Effector CD4-positive, alpha-beta T cell (primary cell): ENCODE measurements at places on chromosomes 12 and 14.

DNA sequence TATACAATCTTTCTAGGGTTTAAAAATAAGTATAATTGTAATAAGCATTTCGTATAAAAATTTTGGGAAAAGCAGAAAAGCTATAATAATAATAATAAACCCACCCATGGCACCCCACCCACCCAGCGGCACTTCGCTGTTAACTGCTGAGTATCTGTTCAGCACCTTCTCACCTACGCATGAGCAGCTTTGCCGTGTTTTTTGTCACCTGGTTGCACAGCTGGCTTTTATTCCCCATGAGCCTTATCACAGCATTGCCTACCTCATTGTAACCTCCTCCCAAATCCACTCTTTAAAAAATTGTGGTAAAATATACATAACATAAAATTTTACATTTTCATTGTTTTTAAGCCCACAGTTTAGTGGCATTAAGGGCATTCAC, 34.7 kb downstream of the CYP46A1 start:
- no peak for DNase-seq

GRCh38 chr12:89453121-89453978, 71.2 kb downstream of the GALNT4 start:
- no peak for DNase-seq

- no peak for DNase-seq
These were observed 142.3 kb upstream of the ARHGAP5 start for GRCh38 chr14:31934767-31935266.

GRCh38 chr12:73321776-73322175, 1049.6 kb downstream of the TRHDE start:
- DNase-seq = no peak

- DNase-seq = no peak
These were observed 1.4 kb upstream of the FOXN3 start for GRCh38 chr14:89418452-89418851.

DNA sequence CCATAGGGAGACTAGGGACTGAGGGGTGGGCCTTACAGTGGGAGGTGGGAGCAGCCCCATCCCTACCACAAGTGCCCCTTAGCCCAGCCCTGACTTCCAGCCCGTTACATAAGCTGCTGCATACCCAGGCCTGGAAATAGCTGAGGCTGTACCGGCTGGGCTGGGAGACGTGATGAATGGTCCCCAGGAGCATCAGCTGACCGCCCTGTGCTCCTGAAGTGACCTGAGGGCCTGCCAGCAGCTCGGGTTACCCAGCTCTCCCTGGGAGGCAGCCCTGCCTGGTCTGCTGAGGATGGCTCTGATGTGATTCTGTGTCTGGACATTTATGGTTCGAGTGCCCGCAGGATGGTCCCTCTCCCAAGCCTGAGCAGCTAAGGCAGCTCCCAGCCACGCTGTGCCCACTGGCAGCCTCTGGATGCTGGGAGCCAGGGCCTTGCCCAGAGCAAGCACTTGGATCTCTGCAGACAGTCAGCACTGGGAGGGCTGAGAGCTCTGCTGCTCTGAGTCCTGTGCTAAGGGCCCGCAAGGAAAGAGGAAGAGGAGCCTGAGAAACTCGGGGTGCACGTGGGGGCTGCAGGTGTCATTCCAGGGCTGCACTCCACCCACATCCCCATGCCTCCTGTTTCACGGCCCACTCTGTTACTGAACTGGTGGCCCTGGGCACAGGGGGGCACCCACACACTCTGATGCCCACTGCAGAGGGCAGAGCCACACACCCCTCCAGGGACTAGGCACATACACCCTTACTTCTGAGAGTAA, 20.5 kb downstream of the TAMALIN start:
- DNase-seq = no peak

- no peak for DNase-seq
These were observed 77.2 kb upstream of the DUSP6 start for GRCh38 chr12:89429528-89429927.

- DNase-seq = peak; percentile 68
These were observed 10.8 kb downstream of the SUOX start for GRCh38 chr12:56007564-56008559.

DNA sequence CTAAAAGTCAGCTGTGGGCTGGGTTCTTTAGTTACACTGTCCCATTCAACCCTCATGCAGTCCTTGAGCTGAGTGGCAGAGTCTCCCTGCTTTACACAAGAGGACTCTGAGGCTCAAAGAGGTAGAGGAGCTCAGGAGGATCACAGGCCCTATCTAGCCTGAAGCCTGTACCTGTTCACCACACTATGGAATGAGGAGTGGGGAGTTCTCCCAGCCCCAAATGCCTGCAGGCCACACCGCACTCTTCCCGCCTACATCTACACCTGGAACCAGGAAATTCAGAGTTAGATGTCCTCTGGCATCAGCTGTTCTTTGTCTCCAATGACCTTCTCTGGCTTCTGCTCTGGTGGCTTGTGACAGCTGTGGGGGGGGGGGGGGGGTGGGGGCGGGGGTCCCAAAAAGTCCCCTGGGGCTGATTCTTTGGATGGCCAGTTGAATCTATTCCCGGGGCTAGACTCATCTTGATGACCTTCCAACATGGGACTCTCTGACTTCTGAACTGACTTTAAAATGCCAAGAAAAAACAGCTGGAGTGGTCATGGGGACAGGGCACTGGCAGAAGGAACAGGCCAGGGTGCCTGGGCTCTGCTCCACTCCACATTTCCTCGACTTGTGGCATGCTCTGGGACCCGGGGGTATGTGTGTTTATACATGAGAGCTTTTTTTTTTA, 30.6 kb downstream of the RIN3 start:
- DNase-seq = no peak

- DNase-seq = no peak
These were observed 300.7 kb downstream of the ETNK1 start for GRCh38 chr12:22925623-22926022.

DNA sequence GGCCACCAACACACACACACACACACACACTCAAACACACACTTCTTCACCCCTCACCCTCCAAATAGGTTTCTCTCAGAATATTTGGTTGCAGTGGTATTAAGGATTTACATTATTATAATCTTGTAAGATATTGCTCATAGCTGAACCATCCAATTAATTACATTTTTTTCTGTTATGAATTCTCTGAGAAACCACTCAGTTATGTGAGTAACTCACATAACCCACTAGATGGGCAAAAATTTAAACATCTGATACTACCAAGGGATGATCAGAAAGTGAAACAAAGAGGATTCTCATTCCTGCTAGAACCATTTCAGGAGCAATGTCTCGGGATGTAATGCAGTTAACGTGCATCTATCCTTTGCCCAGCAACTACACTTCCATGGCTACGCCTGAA, 31.6 kb downstream of the TMTC1 start:
- DNase-seq = no peak

DNA sequence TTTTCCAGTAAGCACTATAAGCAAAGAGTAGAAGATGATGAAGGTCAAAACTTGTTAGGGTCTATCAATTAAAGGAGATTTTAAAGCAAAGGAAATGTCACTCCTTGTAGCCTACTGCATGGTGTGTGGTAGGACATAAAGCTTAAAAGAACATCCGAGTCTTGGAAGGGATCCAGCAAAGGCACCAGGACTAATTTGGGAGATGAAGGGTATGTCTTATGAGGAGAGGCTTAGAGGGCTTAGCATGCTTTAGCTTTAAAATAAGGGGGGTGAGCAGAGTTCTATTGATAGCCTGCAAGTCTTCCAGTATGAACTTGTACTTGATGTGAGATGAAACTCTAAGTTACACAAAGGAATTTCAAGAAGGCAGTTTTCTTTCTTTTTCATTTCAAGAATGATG, 11.8 kb upstream of the MYBPC1 start:
- DNase-seq = no peak

DNA sequence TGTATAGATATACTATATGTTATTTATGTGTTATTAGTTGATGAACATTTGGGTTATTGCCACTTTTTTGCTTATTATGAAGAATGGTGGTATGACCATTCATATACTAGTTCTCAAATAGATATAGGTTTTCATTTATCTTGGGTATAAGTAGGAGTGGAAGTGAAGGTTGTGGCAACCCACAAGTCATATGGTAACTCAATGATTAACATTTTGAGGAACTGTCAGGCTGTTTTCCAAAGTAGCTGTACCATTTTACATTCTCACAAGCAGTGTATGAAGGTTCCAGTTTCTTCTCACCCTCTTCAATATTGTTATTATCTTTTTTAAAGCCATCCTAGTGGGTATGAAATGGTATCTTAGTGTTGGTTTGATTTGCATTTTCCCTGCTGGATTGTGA, 19.0 kb upstream of the MSRB3 start:
- no peak for DNase-seq

DNA sequence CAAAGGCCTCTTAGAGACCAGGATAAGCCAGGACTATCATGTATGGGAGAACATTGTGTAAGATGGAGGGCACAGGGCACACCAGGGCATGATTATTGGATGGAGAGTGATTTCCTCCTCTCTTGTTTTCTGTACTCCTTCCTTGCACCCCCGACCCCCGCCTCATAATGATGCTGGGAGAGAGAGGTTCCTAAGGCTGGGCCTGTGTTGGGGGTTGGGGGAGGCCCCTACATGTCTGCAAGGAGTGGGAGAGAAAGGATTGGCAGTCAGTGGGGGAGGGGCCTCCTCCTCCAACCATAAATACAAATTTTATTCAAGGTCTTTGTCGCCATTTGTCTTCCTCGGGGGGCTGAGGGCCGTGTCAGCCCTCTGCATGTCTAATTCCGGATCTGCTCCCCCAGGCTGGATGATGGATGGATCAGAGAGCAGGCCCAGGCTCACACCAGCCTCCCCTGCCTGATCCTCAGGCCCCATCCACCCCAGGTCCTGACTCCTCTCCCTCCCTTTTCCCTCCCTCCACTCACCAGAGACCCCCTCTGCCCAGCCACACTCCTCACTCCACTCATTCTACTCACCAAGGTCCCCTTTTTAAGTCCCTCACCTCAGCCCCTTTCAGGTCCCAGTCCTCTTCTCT, 2.0 kb upstream of the C1QL4 start:
- DNase-seq = no peak

DNA sequence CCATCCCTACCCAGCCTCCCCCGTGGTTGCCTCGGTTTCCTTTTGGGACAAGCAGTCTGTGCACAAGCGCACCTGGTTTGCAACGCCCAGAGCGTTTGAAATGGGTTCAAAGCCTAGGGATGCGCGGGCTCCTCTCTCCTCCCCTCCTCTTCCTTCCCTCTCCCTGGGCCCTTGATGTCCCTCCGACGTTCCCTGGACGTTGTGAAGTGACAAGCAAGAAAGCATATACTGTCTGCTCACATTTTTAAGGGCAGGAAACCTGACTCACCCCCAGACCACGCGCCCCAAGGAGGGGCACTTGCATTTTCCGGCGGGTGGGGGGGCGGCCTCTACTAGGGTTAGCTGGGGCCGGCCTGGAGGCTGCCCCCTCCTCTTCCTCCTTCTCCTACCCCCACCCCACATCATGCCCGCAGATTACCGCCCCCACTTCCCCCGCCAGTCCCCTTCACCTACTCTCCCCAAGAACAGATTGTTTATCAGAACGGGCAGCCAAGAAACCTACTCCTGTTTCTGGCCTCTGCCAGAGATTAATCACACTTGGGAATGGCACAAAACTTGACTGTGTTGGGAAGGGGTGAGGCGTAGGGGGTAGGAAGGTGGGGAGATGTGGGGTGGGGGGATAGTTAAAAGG, 9.5 kb upstream of the IRF2BPL start:
- DNase-seq = peak; percentile 51

DNA sequence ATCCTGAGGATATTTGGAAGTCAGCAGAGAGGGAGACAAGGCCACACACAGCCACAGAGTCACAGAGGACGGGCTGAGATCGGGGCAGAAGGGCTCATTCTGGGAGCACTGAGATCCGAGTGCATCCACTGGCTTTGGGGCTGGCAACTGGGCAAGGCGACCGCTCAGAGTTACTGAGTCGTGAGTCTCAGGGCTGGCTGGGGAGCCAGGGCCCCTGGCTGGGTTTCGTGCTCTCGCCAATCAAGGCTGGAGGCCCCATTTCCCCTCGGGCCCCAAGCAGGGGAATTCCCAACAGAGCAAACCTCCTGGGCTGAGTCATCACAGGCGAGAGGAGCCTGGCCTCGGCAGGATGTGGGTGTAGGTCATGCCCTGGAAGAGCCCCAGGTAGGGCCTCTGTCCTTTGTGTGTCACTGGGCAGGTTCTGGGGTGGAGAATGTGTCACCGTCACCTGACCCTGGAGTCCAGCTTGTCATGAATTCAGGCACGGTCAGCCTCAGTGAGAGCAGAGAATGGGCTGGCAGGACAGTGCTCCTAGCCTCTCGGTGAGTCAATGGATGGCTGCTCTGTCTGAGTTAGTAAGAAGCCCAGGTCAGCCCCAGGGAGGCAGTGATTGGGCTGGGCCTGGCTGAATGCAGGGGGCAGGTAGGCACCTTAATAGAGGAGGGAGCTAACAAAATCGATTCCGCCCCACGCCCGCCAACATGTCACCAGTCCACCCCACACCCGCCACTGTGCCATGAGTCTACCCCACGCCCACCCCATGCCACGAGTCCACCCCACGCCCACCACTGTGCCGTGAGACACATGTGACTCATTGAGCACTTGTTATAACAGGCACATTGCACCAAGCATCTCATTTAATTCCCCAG, 16.9 kb downstream of the ASB2 start:
- DNase-seq = peak; percentile 88

- DNase-seq = no peak
These were observed 15.0 kb downstream of the BAG5 start for GRCh38 chr14:103547455-103547940.

DNA sequence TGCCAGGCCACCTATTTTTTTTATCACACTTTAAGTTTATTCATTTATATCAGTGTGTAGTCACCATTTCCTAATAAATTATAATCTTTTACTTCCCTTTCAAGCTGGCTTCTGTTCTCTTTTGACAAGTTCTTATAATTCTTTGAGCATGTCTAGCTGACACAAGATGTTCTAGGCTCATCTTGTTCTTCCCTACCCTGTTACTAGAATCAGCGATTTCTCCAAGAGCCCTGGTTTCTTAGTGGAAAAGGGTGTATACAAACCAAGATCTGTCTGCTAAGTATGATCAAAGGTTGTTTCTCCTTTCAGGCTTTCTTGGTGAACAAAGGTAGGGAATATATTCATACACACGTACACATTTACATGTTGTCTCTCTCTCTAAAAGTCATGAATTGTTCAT, 51.0 kb downstream of the FGD4 start:
- DNase-seq = no peak

DNA sequence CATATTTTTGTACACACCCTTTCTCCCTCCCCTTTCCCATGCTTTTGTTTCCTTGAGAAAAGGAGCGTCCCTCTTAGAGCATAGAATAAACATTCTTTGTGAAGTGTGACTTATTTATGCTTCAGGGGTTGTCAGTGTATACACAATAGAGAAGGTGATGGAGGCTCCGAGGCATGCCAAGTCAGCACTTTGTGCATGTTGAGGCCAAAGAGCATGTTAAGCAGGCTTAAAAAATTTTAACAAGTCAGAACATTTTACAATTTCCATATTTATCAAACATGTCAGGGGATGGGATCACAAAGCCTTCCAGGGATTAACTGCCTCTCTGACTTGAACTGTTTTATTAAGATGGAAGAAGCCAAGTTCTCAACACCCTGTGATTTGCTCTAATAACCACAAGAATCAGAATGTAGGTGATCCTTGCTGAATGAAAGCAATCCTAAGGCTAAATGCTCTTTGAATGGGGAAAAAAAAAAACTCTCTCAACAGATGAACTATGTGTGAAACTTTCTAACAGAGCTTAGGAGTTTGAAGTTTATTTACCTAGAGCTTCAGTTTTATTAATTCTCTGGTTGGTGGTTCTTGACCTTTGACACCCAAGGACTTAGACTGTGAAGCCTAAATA, 223.1 kb downstream of the RAD51B start:
- DNase-seq = no peak
